MCF 10A (cell line): ENCODE measurements at places on chromosomes 13 and 19. TPM values are rescaled to one million over a fixed set of nuclear protein-coding genes. Genes with fewer than 3 reads are reported as not detected.

GRCh38 chr13:65036999-65037398 lies 2193.1 kb downstream of the PCDH9 start:
- DNase-seq, result no peak

DNA sequence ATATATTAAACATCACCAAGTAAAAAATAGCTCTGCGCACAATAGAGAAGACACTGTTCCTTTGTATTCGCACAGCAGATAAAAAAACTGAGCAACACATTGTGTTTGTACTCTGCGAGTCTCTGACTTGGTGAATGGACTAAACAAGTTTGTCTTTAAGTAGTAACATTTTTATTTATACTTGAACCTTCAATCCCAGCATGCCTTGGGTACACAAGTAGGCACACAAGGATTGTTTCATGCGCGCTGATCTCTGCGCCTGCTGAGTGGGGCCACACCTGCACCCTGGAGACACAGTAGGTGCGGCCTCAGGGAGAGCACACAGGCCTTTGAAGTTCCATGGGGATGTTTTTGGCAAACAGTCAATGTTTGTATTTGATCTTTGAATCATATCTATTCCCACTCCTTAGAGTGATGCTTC lies 318.9 kb downstream of the MYO16 start:
- peak; percentile 25 for DNase-seq

DNA sequence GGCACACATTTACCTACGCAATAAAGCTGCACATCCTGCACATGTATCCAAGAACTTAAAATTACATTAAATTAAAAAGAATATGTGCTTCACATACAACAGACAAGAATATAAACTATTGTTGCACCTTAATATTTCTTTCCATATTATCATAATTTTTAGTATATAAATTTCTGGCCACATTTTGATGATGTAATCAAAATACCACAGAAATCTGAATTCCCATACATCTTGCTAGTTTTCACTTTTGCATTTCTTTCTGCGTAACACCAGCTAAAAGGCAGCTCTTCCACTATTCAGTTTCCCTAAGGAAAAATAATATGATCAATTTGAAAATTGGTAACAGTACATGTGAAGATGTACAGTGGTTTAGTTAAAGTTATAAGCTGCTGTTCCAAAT lies 42.6 kb downstream of the FGF14 start:
- DNase-seq, result no peak

GRCh38 chr13:114069376-114070097 lies 62.9 kb downstream of the RASA3 start:
- DNase-seq, result no peak

GRCh38 chr19:15015946-15016542 lies 33.2 kb upstream of the CASP14 start:
- peak; percentile 31 for DNase-seq

GRCh38 chr13:47549219-47549752 lies 451.8 kb downstream of the SUCLA2 start:
- DNase-seq, result peak; percentile 6

DNA sequence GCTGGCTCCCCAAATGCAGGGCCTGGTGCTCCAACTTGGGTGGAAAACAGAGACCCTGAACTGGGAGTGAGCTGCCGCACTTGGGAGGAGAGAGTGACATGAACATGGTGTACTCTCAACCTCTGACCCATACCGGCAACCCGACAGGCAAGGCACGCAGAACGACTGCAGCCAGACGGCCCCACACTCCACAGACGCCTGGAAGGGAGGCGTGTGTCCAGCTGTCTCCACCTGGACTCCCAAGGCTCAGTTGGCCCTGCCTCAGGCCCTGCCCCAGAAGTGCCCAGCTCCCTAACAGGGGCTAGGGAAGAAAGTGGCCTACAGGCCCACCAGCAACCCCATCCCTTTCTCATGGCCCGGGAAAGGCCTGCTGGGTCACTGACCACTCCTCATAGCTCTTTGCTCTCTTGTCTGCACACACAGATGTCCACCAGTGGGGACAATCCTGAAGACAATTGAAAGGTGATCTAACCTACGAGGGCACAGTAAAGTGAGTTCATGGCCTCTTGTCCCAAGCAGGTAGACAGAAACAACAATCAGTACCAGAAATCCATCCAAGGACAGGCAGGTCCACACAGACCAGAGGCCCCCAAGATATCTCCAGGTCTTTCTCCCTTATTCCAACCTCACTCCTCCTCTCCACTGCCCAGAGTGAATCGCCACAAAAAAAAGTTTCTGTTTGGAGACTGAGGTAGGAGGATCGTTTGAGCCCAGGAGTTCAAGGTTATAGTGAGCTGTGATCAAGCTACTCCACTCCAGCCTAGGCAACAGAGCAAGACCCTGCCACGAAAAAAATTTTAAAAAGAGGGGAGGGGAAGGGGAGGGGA lies 28.2 kb downstream of the ELL start:
- DNase-seq, result no peak

GRCh38 chr13:39597838-39598237 lies 5.2 kb downstream of the LHFPL6 start:
- DNase-seq, result peak; percentile 40

DNA sequence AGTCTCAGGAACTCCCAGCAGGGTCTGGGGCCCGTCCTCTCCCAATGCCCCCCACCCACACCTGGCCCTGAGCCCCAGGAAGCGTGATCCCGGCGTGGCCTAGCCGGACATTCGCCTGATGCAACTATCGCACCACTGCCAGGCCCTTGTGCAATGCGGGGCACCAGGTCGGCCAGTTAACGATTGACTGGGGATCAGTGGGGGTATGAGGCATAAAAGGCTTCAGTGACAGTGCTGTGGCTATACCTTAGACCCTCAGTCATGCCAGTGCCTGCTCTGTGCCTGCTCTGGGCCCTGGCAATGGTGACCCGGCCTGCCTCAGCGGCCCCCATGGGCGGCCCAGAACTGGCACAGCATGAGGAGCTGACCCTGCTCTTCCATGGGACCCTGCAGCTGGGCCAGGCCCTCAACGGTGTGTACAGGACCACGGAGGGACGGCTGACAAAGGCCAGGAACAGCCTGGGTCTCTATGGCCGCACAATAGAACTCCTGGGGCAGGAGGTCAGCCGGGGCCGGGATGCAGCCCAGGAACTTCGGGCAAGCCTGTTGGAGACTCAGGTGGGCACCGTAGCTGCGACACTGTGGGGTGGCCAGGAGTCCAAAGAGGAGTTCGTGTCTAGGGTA lies at the start of gene ANGPTL8:
TSS of gene ANGPTL8 (plus strand) at position 243 of the 624 bp plus-strand sequence. CDS start at position 262, 19 bp downstream.
- DNase-seq, result no peak

- DNase-seq, result peak; percentile 79
Measured at GRCh38 chr13:113897161-113897560, 33.3 kb upstream of the GAS6 start.

GRCh38 chr13:86907156-86907555 lies 764.0 kb upstream of the SLITRK5 start:
- DNase-seq, result no peak

DNA sequence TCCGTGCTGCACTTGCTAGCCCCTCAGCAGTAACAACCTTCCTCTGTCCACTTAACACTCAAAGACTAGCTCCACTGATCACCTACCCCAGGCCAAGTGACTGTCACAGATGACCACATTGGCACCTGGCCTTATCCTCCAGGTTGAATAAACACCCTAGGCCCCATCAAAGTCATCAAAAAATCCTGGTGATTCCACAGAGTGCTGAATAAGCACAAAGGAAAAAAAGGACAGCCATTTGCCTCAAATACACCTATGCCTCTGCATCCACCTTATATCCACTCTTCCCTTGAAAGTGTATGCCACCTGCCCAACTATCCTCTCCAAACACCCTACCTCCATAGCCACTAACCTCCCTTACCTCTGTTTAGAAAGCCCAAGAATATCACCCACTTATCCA lies 2.7 kb downstream of the ZNF154 start:
- DNase-seq, result no peak

DNA sequence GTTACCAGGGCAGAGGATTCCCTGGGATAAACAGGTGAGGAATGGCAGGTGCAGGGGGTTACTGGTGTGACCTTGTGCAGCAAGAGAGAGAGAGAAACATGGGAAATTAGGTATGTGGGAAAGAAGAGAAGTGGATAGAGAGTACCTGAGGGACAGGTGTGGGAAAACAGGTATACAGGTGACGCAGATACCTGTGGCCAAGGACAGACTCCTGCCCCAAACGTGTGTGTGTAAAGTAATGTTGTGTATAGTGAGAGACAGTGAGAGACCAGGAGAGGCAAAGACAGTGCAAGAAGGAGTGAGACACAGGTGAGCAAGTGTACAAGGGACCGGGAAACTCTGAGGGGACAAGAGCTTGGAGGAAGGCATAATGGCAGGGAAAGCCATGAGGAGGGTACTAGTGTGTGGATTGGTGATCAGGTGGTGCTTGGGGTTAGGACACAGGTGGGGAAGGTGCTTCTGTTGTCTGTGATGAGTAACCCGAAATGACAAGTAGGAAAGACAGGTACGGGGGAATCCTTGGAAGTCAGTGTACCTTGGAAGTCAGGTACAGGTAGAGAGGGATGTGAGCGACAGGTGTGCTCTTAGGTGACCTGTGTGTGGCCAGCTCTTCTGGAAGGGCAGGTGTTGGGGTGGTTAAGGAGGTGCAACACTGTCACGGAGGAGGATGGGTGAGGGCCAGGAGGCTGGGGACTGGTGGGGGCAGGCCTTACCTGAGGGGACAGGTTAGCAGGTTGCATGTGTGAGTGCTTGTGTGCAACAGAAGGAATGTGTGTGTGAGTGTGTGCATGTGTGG lies 2.8 kb downstream of the ERFL start:
- no peak for DNase-seq

- peak; percentile 57 for DNase-seq
Measured at GRCh38 chr19:47414469-47414868, 4.9 kb downstream of the MEIS3 start.

The C13orf42 gene
- total RNA-seq, result not detected in 2 replicates

The ICAM4 gene
- total RNA-seq, result not detected in 2 replicates

The KCTD4 gene
- 0.54 and 0.79 TPM in 2 replicates for total RNA-seq

The IL17D gene
- total RNA-seq, result 0.44 and 0.54 TPM in 2 replicates

The KLK13 gene
- total RNA-seq, result not detected in 2 replicates

The ZNF616 gene
- 9.5 and 13.5 TPM in 2 replicates for total RNA-seq

The PABPC3 gene
- total RNA-seq, result 0.72 and 0.96 TPM in 2 replicates

The PTPRS gene
- total RNA-seq, result 15.0 and 27.1 TPM in 2 replicates

The CCDC70 gene
- not detected in 2 replicates for total RNA-seq

The FBXO17 gene
- total RNA-seq, result 5.2 and 5.8 TPM in 2 replicates

The HCN2 gene
- 0.68 and 1.2 TPM in 2 replicates for total RNA-seq

The CNFN gene
- total RNA-seq, result 0.89 and 1.6 TPM in 2 replicates
